ENCODE measurements at places on chromosomes 11 and 22. TPM values are rescaled to one million over a fixed set of nuclear protein-coding genes. Genes with fewer than 3 reads are reported as not detected.

GRCh38 chr22:17116572-17117330 is 4.4 kb downstream of the TMEM121B start:
- DNase-seq, result no peak

- no peak for DNase-seq
These were observed 34.7 kb upstream of the TMPRSS4 start for GRCh38 chr11:118042141-118042540.

DNA sequence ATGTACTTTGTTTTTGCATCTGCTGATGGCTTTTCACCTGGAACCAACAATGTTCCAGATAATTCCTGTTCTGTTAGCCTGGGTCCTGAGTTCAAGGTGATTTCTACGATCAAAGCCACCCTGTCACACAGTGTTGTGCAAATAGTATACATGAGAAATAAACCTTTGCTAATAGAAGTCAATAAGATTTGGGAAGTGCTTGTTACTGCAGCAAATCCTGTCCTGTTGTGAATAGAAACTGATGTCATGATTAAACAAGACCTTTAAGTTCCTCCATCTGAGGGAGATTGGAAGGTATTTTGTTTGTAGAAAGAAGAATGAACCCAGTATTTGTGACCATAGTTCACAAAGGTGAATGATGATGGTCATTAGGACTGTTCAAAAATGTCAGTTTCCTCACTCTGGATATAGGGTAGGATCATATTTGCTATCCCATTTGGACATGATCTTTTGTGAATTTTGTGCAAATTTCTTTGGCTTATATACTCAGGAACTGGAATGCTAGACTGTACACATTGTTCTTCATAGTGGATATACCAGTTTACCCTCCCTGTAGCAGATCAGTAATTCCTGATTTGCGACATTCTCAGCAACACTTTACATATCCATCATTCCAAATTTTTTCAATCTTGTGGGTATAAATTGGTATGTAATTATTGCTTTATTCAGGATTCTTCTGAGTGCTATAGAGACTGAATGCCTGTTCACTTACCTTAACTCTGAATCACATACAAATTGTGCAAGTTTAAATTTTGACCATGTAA is 428.5 kb downstream of the METTL15 start:
- no peak for DNase-seq

GRCh38 chr11:109016724-109017123 is 351.9 kb downstream of the DDX10 start:
- no peak for DNase-seq

- DNase-seq, result no peak
These were observed 67.7 kb downstream of the THAP12 start for GRCh38 chr11:76313271-76313670.

DNA sequence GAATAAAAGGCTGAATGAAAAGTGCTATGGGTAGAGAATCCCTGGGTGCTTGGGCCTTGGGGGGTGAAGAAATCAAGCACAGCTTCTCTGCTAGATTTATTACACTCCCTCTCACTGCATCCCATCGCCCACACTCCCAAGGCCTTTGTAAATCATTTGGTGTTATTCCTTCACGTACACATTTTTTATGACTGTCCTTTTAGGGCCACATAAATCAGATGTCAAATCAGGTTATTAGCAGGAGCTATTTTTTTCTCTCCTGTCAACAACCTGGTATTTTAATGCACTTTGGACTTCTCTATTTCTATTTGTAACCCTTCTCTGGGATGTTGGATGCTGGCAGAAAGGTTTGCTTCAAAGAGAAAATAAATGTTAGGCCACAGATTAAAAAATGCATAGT is 408.8 kb downstream of the INSC start:
- DNase-seq, result no peak

DNA sequence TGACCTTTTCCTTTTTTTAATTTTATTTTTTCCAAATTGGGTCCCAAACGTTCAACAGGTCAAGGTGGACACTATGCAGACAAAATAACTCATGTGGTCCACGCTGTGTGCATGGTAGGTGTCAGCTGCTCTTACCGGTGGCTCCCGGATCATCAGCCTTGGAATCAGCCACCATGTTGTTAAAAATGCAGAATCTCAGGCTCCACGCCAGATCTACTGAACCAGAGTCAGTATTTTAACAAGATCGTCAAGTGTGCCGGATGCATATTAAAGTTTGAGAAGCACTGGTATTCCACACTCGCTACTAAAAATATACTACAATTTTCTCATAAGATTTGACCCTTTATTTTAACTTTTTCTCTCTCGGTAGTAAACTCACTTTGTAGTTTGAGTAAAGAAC is 553 bp upstream of the LDLRAD3 start:
- no peak for DNase-seq

DNA sequence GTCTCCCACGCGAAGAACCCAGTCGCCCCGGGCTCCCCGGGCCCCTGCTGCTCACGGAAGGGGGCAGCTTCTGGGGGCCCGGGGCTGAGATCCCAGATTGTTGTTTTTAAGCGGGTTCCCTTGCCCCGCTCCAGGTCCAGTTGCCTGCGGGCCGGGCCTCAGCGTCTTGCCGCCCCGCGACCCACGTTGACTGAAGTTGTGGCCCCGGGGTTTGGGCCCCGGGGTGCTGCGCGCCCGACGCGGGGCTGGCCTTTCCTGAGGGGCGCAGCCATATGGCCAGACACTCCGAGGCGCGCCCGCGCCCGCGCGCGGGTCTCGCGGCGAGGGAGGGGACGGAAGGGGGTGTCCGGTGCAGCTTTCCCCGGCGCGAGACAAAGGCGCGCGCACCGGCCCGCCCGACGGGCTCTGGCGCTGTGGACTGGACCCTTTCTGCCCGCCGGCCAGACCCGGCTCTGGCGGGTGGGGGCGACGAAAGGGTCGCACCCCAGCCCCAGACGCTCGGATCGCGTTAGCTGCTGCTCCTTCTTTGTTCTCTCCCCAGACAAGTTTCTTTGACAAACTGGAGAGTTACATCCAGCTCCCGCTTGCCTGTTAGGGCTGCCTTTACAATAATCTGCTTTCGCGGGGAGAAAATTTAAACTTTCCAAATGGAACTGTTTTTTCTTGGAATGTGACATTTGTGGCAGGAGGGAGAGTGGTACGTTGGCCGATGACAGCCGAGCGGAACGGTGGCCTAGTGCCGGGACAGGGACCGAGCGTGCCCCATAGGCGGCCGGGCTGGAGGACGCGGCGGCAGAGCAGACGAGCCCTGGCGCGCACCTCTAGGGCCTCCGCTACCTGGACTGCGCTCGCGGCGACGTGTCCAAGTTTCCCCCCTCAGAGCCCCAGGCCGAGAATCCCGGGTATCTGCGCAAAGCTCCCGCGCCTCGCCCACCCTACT is 716 bp downstream of the AMOTL1 start:
- peak; percentile 83 for DNase-seq

- no peak for DNase-seq
These were observed 513.8 kb downstream of the MIAT start for GRCh38 chr22:27171212-27171611.

DNA sequence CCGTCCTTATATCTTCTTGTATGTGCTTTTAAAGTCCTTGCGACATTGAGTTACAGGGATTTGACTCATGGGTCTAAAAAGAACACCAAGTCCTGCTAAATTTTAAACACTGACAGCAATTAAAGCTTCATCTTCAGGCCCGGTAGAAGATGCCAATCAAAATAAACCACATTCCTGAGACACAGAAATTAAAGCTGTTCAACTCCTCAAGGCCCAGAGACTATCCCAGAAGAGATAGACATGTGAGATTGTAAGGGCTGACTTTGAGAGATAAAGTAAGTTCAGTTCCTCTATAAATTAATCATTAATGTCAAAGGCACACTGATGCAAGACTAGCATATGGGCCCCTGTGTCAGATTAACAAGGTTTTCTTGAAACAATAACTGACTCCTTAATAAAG is 49.8 kb downstream of the OSBPL5 start:
- DNase-seq, result no peak

DNA sequence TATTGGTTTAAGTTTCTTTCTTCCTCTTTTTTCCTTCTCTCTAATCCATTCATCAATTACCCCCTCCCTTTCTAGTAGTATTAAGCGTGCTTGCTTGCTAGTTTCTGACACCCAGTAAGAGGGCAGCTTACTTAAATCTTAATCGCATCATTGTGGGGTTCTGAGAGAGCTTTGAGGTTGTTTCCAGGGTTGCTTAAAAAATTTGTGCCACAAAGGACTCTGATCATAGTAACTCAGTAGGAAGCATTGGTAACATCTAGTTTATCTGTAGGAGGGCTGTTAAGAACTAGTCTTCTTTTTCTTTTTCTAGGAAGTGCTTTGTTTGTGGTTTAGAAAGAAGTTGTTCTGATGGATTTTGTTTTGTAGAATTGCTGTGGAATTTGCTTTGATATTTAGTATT is 45.3 kb downstream of the TMEM135 start:
- DNase-seq, result no peak

- no peak for DNase-seq
These were observed 197.1 kb downstream of the FAM76B start for GRCh38 chr11:95592471-95592870.

DNA sequence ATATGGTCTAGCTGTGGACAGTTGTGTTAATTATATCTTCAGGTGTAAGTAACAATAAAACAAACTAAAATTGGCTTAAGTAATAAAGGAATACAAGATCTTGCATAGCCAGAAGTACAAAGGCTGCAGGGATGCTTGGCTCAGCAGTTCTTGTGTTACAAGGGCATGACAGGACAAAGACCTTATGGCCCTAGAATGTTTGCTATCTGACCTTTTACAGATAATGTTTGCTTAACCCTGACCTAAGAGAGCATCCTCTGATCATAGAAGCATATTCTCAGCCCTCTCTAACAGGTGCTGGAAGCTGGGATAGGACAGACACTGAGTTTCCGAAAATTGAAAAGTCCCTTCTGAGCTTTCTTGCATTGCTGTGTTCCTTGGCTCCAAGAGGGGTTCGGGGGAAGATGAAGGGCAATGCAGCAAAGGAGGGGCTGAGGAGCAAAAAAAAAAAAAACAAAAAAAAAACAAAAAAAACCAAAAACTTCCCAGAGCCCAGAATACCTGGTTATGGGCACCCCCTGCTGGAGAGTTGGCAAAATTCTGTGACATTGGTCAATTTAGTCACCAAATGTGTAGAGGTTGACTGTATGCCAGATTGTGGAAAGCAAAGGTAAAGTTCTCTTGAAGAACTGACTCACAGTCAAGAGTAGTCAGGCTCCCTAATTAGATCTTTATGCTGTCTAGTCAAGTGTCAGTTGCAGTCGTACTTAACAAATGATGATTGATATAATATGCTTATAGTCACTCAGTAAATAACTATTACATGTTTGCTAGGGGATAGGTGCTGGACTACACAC is 10.4 kb upstream of the HIKESHI start:
- peak; percentile 21 for DNase-seq

DNA sequence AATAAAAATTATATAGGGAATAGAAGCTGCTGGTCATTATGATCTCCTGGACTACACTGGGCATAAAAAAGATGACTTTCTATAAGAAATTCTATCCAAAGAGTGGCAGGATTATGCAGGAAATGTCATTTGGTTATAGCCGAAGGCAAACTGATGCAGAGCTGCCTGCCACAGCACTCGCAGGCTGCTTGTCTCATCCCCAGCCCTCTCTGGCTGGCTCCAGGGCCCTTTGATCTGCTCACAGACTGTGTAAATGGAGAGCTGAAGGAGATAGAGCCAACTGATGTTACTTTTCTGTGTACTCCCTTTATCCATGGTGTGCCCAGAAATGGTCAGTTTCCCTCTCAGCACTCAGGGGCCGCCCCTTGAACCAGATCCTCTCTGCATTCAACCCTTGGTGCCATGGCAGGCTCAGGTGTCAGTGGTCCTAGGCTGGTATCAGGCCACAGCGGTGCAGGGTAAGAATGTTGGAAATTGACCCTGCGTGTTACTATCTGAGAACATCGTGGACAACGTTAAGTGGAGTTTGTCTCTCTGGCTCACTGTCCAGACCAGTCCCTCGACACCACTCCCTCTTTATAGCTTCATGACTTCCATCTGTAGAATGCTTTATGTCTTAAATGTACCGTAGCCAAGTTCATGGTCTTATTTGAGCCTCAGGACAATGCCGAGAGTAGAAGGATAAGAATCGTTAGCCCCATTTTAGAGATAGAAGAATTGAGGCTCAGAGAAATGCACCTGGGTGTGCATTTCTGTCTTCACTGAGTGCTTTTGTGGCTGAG is 27.8 kb downstream of the TEAD1 start:
- DNase-seq, result no peak

DNA sequence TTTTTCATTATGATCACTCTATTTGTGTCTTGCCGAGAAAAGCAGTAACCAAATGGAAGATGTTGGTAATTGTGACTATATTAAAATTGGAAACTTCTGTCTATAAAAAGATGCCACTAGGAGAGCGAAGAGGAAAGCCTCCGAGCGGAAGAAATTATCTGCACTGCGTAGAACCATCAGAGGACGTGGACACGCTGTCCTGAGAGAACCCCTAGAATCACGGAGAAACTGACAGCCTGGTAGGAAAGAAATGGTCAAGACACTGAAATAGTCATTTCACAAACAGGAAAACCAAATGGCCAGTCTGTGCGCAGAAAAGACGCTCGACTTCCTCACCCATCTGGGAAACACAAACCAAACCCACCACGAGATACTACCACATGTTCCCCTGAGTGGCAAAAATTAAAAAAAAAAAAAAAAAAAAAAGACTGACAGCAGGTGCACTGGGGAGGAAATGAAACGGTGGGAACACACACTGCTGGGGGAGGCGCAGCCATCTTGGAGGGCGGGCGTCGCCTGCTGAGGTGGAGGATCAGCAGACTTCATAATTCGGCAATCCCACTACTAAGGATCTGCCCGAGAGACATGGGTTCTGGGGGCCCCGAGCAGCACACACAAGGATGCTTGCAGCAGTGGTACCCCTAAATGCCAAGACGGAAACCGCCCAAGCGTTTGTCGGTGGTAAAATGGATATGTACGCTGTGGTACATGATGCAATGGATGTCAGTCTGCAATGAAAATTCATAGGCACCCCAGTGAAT is 21.3 kb downstream of the IFITM10 start:
- no peak for DNase-seq

- DNase-seq, result no peak
These were observed 22.5 kb downstream of the MYO18B start for GRCh38 chr22:25764270-25765015.

DNA sequence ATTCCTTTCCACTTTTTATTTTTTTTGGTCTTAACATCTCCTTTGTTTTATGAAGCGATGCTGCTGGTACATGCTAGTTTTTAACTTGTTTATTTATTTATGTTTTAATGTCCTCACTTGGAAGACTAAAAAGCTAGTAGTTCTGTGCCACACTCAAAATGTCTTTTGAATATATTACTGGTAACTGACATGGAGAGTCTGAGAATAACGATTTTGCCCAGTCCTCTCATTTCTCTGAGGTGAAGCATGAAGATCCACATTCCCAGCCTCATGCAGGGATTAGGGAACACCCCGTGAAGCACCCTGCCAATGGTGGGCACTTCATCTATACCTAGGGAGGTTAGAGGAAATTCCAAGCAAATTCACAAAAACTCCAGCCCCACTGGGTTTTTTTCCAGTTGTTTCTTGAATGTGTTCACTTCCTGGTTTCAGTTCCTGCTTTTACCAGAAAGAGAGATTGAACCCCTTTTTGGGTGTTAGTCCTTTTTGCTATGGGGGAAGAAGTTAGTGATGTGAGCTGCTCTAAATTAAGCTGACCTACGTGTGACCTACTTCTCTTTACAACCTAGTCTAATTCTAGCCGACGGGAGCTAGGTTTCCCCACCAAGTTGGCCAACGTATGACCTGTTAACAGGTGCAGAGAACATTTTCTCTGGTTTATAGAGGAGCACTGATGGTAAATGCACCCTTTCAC is 106.1 kb downstream of the SLC1A2 start:
- no peak for DNase-seq

Gene CRYBB3
- total RNA-seq, result not detected

Gene KCNQ1
- total RNA-seq, result 30.2 TPM

Gene SMDT1
- total RNA-seq, result 75.4 TPM

Gene FXYD6
- 9.7 TPM for total RNA-seq

Gene GAL3ST1
- 2.7 TPM for total RNA-seq

Gene MS4A12
- total RNA-seq, result not detected

Gene TUB
- 2.2 TPM for total RNA-seq

Gene GAS2L1
- total RNA-seq, result 5.2 TPM

Measured in pancreas (tissue), 10 donors.